ENCODE measurements at places on chromosomes 4 and X.

- no peak for DNase-seq
Observed at GRCh38 chr4:45004847-45005565, 278.6 kb upstream of the GNPDA2 start.

DNA sequence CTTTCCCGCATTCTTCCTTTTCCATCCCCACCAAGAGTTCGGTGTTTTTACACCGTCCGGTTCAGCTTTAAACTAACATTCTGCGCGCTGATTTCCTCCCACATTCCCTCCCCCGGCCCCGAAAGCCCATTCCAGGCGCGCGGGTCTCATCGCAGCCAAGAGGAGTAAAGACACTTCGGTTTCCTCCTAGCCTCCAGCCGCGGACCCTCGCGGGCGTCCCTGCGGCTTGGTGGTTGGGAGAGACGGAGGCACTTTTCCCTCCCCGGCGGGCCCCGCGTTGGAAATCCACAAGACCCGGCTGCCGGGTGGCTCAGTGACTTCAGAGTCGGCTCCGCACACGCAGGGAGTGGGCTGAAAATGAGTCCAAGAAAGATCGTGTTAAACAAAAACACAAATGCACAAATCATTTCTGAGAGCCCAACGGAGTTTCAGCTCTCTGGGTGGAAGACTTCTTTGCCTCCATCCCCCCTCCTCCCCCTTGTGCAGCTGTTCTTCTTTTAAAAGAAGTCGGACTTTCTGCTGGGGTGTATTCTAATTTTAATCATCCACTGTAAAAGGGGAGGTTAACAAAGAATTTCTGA, 2.0 kb upstream of the ARX start:
- no peak for DNase-seq

- DNase-seq: no peak
Observed at GRCh38 chr4:173556398-173557131, 26.5 kb upstream of the HAND2 start.

DNA sequence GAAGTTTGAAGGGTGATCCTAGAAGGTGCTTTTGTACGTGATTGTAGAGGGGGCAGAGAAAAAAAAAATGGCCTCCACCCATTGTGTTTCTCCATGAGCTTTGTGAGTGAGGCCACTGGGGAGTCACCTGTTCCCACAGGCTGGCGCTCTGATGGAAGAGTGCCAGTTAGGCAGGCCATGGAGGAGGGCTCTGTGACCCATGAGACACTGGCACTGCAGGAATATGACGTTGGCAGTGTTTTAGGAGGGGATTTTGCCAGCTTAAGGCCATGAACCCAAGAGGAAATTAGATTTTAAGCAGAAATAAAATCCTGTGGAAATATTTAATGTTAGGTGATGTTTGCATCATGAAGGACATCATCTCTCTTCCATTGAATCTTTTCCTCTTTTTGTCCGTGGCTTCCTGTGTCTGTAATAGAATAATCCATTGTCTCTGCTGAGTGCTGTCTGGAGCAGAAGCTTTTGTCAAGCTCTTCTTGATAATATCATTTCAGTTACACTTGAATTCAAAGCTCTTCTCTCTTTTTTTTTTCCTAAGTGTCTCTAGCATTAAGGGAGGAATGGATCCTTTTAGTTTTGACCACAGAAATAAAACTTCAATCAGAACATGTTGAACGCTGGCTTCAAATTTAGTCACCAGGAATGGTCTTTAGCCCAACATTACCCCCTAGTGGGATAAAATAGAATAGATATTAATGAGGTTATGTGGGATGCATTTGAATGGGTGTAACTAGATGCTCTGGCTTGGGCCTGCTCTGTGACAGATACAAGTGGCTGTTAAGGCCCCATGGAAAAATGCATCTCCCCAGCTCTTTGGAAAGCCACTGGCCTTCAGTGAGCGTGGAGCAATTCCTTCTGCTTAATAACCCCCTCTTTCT, 41.0 kb upstream of the UCP1 start:
- no peak for DNase-seq

GRCh38 chr4:60522265-60522664, 677.9 kb upstream of the ADGRL3 start:
- DNase-seq: no peak

- no peak for DNase-seq
Observed at GRCh38 chr4:139606579-139607501, 50.8 kb upstream of the SETD7 start.

GRCh38 chrX:57918750-57919436, 8.6 kb upstream of the ZXDA start:
- peak; percentile 8 for DNase-seq

DNA sequence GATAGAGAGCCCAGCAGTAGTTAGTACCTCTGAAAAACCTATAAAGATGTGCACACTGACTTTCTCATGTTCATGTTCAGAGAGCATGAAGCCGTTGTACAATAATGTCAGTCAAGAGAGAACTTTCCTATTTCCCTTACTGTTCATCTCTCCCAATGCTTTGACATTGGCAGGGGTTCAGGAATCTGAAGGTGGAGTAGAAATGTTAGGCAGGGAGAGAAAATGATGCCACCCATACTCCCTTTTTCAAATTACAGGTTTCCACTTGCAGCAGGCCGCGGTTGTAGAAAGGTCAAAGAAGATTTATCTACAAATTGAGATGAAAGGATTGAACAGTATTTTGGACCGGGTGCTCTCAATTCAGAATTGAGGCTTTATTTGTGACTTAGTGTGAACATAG, 84.3 kb downstream of the DCAF8L2 start:
- DNase-seq: no peak
